ENCODE measurements at places on chromosomes 1 and 21.

DNA sequence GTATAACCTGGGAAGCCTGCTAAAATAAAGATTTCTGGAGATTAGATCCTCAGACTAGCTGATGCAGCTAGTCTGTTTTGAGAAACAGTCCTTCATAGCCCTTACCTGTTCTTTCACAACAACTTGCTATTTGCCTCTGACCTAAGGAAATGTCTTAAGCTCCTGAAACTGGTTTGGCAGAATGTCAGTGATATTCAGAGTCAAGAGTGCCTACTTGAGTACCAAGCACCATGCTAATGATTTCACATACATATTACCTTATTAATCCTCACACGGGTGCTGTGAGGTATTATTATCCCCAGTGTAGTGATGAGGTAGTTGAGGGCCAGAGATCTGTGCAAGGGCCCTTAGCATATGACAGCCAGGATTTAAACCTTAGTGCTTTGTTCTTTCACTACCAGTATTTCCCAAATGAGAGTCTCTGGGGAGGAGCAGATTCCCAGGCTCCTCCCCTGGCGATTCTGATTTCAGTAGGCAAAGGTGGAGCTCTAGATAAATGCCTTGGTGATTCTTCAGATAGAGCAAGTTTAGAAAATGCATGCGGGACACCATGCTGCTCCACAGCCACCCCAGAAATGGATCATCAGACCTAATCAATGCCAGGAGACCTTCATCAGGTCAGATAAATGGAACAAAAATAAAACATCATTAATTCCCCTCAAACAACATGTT lies 47.4 kb upstream of the WNT2B start:
- DNase-seq, result no peak

DNA sequence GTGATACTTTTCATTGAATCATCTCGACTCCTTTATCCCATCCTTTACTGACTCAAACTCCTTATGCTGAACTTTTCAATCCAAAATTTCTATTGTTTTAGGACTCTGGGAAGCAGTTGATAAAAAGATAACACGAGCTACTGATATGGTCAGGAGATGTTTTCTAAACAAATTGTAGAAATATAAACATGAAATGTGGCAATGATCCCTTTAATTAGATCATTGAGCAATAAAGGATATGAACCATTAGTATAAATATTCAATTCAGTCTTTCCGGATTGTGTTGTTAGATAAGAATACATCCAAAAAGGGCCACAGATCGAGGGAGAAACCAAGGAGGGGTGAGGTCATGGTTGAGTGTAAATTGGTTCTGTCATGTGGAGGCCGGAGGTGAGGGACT lies 88.4 kb downstream of the NID1 start:
- DNase-seq, result no peak

DNA sequence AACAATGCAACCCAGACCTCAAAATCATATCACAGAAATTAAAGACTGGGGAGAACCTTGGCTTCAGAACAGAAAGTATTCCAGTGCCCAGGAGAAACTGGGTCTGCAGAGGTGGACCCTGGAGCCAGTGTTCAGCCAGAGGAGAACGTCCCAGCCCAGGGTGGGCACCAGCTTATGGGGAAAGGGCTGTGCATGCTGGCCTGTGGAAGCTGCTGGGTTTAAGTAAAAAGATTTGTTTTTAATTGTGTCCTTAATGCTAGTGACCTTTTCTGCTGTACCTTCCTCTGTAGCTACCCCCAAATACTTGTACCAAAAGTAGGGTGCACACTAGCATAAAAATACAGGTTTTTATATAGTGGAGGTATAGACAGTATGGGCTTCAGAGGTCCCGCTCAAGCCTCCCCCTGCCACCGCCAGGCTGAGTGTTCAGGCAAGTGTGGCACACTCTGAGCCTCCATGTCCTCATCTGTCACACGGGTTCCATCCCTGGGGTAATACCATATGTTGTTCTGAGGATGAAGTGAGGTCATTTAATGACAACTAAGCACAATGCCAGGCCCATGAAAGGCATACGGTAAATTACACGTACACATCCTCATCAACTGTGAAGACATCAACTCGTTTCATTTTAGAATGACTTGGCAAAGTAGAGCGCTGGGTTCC lies 47.0 kb downstream of the SLC37A1 start:
- DNase-seq, result no peak

DNA sequence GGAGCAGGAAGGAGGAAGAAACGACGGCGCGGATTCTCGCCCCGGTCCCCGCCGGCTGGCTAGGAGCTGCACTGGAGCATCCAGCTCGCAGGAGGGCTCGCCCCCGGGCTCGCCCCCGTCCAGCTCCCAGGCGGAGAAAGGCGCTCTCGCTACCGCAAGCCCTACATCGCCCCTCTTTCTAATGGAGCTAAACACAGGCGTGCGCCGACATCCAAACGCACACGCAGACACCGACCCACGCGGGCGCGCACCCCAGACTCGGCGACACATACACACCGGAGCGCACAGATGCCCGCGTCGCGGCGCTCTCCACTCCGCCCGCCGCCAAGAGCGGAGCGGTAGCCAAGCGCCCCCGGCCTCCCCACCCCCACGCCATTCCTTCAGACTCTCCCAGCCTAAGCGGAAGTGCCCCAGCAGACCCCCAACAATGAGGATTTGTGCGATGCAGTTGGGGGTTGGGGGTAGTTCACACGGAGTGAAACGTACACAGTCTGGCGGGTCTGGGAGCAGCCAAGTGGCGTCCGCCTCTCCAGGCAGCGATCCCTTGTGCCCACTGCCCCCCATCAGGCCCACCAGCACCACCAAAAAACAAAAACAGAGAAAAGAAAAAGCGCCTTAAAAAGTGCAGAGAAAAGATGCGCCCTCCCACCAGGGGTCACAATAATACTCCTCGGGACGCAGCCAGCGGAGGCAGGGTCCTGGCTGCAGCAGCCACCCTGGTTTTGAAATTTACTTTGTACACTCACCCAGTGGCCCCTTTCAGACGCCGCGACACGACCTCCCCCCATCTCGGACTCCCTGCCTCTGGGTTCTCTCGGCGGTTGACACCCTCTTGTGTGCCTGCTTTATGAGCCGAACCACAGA lies 1.4 kb downstream of the DAB1 start:
- DNase-seq, result no peak

DNA sequence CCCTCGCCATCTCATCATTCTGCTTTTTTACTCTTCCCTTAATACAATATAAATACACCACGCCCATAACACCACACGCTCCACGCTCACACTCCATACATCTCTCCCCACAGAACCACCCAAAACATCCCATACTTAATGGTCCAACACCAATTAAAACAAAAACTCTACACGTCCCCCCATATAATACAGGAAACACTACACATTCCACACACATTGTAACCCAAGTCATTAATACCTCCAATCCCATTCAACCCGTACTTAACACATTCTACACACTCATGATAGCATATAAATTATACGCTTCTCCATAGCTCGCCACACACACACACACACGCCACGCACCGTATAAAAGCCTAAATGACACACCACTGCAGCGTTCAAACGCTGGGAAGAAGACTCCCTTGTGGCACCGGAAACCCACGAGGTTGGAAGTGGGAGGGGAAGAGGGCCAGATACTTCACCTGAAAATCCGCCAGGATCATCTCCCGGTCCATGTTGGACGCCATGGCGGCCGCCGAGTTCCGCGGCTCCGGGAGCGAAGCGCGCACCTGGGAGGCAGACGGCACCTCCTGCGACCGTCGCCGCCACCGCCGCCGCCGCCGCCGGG lies 659 bp downstream of the FAF1 start:
- DNase-seq, result no peak

DNA sequence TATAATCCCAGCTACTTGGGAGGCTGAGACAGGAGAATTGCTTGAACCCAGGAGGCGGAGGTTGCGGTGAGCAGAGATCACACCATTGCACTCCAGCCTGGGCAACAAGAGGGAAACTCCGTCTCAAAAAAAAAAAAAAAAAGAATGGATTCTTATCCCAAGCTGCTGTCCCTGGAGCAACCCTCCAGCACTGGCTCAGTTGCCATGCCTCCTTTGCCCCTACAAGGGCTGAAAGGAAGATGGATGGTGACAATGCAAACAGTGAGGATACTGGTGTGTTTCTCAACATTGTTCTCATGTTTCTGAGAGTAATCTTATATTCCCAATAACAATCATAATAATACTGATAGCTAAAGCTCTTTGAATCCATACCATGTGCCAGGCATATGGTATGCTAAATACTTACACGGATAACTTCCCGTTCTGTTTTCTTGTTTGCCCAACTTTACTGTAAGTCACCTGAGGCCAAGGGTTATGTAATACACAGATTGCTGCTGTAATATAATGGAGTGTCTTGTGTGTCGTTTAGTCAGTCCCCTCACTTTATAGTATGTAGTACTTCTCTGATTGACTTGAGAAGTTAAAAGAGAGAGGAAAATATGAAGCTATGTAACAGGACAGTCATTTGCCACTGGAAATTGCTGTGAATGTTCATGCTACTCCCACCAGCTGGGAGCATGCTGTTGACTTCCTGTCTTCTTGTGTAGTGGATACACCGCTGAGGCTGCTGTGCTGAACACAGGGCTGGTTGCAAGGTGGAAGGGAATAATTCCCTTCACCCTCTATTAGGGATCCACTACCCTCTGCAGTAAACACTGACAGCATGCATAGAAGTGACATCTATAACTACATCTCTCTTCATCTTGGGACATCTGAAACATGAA lies 153.6 kb downstream of the CNIH3 start:
- no peak for DNase-seq

GRCh38 chr1:213585959-213586586 lies 401.7 kb upstream of the PROX1 start:
- DNase-seq, result no peak

GRCh38 chr21:41819236-41819855 lies 52.5 kb upstream of the RIPK4 start:
- no peak for DNase-seq

GRCh38 chr1:164914208-164914607 lies 355.2 kb downstream of the PBX1 start:
- no peak for DNase-seq

- DNase-seq, result no peak
Observed at GRCh38 chr1:234683861-234684632, 74.1 kb upstream of the IRF2BP2 start.

GRCh38 chr1:48003741-48004531 lies 6.8 kb upstream of the TRABD2B start:
- no peak for DNase-seq

DNA sequence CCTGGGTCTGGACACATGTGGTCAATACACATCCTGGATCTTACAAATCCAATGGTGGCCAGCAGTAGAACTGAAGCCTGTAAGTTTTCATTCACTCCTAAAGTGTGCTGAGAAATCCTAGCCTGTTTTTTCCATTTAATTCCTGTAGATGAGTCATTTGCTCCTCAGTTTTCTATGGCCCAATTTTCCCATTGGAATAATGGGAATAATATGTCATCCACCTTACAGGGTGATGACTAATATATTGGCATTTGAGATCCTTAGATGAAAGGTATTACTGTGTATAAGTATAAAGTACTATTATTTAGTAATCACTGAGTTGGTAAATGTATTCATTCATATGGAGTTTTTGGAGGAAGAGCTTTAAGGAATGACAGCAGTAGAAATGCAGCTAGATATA lies 89.7 kb upstream of the ADAR start:
- no peak for DNase-seq

DNA sequence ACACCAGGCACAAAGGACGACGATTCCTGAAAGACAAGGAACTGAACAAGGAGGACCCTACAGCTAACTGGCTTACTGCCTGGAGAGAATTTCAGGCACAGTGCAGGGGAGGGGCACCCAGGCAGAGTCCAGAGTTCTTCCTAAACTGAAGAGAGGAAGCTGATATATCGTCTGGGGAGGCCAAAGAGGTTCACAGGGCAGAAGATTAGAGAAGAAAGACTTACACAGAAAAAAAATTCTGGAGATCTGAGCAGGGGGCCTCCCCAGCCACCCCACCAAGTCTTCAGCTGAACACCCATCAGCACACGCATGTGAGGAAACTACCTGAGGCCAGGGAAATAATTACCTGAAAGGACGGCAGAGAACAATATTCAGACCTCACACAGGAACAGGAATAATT lies 24.6 kb downstream of the SORT1 start:
- no peak for DNase-seq

DNA sequence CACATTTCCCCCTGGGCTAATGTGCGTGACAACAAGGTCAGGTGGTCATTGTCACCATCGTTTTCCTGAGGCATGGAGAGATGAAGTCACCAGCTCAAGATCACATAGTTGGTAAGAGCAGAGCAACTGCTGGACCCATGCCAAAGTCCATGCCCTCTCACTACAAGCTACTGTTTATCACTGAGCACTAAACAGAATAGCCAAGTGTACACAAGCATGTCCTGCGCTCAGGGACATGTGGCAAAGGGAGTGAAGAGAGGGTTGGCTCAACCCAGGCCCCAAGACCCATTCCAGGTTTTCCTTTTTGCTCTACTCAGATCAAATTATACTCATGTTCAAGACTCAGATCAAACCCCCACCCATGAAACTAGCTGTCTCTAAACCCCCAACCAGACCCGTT lies 20.8 kb downstream of the LRRC52 start:
- no peak for DNase-seq

Measured in stimulated activated CD4-positive, alpha-beta T cell treated with anti-CD3 and anti-CD28 coated beads, Interleukin-4, amount 100 ng/mL, for 48 hours (primary cell).